ENCODE measurements at places on chromosomes 12 and 14.

DNA sequence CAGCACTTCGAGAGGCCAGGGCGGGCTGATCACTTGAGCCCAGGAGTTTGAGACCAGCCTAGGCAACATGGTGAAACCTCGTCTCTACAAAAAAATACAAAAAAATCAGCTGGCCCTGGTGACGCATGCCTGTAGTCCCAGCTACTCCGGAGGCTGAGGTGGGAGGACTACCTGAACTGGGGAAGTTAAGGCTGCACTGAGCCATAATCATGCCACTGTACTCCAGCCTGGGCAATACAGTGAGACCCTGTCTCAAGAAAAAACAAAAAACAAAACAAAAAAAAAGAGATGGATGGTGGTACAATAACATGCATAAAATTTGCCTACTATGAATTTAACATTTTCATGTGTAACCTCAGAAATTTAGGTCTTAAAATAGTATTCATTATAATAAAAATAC lies 2.2 kb downstream of the THAP2 start:
- no peak for DNase-seq

- no peak for DNase-seq
These were observed 320.7 kb downstream of the PAWR start for GRCh38 chr12:79370021-79370420.

DNA sequence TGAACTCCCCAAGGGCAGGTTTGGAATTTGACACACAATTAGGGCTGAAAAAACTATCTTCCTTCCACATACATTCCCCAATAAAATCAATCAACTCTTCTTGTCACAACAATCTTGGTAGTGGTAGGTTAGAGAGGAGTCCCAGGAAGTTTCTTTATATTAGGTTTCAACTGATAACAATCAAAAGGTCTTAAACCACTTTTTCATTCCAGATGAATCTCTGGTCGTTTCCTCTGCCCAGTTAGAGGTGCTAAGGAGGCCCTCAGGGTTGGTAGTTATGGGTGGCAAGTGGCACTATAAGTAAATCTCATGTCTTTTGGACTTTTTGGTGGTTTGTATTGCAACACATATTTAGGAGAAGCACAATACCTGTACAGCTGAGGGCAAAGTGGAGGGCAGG lies 1.7 kb upstream of the SLC38A2 start:
- DNase-seq: no peak

- DNase-seq: no peak
These were observed 33.4 kb upstream of the SMOC1 start for GRCh38 chr14:69845787-69846186.

DNA sequence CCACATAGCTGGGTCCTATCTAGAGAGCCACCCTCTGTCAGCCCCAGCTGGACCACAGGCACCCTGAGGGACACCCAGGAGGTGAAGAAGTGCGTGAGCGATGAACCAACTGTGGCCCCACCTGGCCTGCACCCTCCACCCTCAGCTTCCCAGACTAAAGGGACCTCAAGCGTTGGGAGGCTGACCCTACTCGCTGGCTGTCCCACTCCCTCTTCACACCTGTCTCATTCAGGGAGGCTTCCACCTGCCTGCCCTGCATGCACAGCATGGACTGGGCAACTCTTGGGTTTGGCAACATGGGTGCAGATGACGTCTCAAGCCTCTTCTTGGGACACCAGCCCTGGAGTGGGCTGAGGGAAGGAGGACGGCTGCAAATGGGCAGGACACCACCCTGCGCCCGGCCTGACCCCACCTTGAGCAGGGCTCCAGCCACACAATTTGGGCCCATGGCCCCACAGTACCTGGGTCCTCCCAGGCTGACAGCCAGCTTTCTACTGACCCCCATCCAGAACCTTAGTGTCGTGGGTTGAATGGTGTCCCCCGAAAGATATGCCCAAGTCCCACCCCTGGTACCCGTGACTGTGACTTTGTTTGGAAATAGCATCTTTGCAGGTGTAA lies 2.1 kb downstream of the TMEM179 start:
- DNase-seq: no peak

DNA sequence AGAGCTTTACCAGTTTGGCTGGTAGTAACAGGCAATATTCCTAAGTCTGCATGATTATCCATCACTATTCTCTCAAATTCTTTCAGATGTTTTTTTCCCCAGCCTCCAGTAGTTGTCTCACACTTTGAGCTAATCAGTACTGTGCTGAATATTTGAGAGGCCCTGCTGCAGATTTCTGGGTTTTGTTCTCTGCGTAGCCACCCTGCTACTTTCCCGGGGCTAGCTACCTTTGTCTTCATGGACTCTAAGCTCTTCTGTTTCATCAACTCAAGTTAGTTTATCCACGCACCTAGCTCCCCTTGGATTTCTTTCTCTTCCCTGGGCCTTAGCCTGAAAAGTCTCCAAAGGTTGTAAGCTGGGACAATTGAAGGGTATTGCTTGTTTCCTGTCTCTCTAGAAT lies 73.0 kb downstream of the FUT8 start:
- DNase-seq: no peak

GRCh38 chr12:45050751-45051571 lies at the start of gene DBX2:
Gene DBX2, minus strand, starts transcription at chr12:45051099. Its CDS starts 172 bp downstream, at chr12:45050927.
- DNase-seq: no peak

DNA sequence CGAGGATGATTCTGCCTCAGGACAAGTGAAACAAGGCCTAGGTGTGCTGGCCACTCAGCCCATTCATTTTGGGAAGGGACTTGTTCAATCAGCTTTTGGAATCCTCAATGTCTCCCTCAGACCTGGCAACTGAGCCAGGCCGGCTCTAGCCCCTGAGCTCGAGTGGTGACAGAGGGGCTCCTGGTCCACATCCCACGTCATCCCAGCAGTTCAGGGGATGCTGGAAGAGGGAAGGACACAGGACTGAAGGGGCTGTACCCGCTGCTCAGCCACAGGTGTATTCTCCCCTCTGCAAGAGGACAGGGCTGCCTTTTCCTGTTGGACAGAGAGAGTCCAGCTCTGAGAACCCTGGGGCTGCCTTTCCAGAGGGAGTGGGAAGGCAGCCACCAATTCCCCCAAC lies 244.6 kb upstream of the SFSWAP start:
- DNase-seq: no peak

- no peak for DNase-seq
These were observed 88.0 kb upstream of the TMEM132C start for GRCh38 chr12:128178966-128179365.

Data from fibroblast of pulmonary artery (primary cell).